GM12891 (cell line): ENCODE measurements at places on chromosomes 5 and 9.

DNA sequence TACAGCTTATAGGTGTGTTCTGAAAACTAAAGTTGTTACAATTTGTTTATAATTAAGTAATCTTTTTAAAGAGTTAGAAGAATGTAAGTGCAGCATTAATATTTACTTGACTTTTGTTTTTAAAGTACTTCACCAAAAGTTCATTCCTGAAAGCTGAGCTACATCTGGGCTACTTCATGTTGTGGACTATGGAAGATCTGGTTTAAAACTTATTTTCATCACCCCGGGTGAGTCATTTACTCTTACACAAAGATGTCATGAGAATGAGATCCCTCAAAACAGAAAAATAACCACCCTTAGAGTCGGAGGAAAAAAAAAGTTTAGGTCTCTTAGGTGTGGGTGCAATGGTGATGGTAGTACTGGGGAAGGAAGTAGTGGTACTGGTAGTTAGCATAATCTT is 5.1 kb downstream of the POU5F2 start:
- no peak for DNase-seq

DNA sequence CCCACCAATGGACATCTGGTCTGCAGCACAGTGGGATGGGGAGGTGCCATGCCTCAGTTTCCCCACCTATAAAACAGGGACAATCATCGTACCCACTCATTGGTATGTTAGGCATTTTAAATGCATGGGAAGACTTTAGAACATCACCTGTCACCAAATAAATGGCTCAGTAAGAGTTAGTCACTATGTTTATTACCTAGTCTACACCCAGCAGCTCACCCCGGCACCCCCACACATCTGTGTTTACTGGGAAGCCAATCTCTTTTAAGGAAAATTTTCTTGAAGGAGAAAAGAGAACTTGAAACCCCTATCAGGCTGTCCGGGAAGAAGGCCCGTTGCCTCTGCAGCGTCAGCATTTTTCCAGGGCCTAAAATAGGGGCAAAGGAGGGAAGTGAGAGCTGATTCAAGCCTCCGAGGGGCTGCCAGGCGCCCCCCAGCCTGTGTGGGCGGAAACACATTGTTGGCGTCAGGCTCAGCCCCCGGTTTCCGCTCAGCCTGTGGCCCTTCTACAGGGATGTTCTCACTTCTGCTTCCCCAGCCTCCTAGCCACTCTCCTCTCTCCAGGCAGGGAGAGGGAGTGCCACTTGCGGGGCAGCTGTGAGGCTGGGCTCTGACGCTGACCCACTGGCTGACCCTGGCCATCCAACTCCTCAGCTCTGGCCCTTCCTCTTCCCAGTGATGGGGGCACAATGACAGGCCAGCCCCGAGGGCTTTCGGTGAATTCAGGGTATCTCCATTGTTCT is 4.6 kb downstream of the CSF1R start:
- peak; percentile 58 for DNase-seq

GRCh38 chr5:3346111-3346820 is 249.4 kb upstream of the IRX1 start:
- DNase-seq = no peak

DNA sequence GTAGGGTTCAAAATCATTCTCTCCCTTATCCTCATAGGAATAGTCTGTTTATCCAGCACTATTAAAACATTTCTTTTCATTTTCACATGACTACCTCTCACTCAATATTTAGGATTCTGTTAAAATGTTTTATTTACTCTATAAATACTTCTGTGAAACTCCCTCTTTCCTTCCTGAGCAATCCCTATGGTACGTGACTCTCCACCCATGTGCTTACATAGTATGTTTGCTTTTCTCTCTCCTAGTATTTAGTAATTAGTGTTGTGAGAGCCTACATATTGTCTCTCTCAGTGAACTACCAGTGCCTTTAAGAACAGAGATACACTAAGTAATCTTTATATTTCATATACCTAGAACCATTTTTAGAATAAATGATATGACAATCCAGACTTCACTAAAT is 46.0 kb downstream of the PTPRD start:
- no peak for DNase-seq

GRCh38 chr5:90214991-90215390 is 194.6 kb downstream of the CETN3 start:
- DNase-seq = no peak

DNA sequence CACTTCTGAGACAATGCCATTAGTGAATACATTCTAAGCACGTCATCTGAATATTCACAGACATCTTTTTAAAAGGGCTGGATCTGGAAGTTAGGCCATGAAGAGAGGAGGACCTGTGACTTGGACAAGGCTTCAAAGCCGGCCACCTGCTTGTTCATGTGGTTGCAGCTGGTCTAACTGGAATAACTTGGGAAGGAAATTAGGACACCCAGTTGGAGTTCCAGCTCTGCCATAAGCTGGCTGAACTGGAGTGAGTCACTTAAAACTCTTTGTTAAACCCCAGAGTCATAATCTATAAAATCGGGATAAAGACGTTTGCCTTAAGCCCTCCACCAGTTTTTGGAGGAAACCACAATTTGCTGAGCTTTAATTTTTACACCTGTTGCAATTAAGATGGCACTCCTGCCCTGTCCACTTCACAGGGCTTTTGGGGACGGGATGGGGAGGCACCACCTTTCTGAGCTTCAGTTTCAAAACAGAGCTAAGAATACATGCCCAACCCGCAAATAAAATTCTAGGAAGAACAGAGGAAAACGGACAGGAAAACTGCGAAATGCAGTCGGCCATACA is 536 bp upstream of the STX17 start:
- no peak for DNase-seq

DNA sequence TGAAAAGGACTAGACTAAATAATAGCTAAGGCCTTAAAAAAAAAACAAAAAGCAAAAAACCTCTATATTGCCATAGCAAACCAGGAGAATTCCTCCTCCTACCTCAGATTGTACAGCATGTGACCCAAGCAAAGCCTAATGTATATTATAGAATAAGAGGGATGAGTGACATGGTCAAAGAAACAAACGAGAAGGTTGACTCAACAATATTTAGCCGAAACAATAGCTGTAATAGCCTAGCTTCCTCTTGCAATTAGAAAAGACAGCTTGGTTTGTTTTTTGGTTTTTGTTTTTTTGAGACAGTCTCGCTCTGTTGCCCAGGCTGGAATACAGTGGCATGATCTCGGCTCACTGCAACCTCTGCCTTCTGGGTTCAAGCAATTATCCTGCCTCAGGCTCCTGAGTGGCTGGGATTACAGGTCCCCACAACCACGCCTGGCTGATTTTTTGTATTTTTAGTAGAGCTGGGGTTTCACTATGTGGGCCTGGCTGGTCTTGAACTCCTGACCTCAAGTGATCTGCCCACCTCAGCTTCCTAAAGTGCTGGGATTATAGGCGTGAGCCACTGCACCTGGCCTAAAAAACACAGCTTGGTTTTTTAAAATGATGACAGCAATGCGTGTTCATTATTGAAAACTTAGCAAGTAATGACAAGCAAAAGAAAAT is 5.6 kb downstream of the NLN start:
- no peak for DNase-seq

- DNase-seq = no peak
These were observed 53.6 kb downstream of the PDCD1LG2 start for GRCh38 chr9:5563886-5564285.

DNA sequence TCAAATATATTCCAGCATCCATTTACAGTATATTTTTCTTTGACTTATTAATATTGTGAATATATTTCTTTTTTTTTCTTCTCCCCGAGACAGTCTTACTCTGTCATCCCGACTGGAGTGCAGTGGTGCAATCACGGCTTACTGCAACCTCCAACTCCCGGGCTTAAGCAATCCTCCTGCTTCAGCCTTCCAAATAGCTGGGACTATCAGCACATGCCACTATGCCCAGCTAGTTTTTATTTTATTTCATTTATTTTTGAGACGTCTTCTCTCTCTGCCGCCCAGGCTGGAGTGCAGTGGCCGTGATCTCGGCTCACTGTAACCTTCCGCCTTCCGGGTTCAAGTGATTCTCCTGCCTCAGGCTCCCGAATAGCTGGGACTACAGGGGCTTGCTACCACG is 7.4 kb upstream of the GLIPR2 start:
- no peak for DNase-seq

DNA sequence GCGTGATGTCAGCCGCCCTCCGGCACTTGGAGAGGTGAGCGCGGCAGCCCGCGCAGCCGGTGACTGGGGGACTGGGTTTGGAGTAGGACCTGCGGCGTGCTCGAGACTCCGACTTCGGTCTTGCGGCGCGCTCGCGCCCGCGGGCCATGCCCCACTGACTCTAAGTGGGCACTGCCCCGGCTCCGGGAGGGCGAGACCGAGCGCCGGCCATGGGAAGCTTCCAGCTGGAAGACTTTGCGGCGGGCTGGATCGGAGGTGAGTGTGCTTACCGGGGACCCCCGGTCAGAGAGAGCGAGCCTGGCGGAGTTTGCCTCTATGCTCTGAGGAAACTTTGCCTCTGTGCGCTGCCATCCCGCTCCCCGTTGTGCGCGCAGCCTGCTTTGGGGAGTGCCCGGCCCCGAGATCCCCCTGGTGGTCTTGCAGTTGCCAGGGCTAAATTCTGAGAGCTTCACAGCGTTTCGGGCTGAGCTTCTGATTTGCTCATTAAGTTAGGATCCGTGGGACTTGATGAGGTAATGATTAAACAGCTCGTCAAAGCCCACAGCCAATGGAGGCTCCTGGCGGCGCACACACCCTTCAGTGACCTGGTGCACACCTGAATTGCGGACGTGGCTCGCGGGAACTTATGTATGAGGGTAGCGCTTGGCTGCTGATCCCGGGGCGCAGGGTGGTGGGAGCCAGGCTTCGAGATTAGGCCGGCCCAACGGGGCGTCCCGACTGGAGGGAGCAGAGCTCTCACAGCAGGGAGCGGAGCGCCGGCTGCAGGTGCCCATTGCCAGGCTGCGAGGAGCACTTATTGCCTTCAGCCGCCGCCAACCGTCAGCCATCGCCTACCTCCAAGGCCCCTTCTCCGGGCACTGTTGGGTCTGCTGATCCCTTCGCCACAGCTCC is at the start of gene SLC25A48:
TSS of gene SLC25A48 (plus strand) at position 25 of the 891 bp plus-strand sequence. CDS start at position 210, 185 bp downstream.
- peak; percentile 70 for DNase-seq

GRCh38 chr5:38653389-38653788 is 96.9 kb upstream of the LIFR start:
- no peak for DNase-seq

DNA sequence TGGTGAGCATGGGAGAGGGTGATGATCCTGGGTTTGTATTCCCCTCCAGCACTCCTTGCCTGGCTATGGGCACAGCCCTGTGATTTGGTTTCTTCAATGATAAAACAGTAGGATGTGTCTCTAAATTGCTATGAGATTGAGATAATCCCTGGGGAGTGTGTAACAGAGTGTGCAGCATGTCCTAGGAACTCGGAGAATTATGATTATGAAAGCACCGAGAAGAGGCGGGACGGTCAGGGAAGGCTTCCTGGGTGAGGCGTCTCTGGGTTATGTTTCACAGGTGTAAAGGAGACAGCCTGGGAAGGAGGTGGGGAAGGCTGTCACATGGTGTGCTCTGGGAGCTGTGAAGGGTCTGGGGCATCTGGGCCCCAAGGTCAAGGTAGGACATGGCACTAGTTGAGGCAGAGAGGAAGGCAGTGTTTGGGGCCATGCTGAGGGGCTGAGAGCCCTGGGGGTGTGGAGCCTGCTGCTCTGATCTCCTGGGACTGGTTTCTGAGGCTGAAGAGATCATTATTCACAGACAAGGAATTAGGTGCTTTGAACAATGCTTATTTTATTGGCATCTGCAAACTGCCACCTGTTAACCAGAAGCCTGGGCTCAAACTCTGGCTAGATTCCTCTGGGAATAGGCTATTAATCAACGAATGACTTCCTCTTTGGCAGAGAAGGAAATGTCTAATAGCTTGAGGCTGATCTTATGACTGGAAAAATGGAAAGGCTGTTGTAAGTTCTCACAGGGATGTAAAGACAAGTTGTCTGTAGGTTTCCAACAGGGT is 73.8 kb upstream of the IL12B start:
- DNase-seq = no peak

GRCh38 chr9:94697972-94698581 is 28.4 kb upstream of the AOPEP start:
- DNase-seq = no peak

- DNase-seq = no peak
These were observed 14.3 kb downstream of the CEL start for GRCh38 chr9:133075925-133076630.

DNA sequence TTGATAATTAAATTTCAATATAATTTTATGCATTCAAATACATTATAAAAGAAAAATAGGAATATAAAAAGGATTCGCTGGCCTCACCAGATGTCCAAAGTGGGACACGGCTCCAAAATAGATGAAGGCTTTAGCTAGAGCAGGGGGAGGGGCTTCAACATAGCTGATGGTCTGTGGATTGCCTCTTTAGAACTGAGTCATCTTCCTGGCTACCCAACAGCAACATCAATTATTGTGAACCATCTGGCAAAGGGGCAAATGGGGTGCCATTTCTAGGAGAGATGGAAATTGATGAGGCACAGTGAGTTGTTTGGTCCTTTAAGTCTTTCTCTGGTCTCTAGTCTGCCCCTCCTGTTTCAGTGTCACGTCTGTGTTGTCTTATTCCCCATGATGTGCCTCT is 44.2 kb upstream of the CD180 start:
- no peak for DNase-seq

GRCh38 chr5:67257077-67257476 is 60.5 kb upstream of the CD180 start:
- DNase-seq = no peak

- DNase-seq = no peak
These were observed 18.8 kb downstream of the S1PR3 start for GRCh38 chr9:89010056-89010455.

- no peak for DNase-seq
These were observed 35.4 kb downstream of the UBE2R2 start for GRCh38 chr9:33852216-33852826.

DNA sequence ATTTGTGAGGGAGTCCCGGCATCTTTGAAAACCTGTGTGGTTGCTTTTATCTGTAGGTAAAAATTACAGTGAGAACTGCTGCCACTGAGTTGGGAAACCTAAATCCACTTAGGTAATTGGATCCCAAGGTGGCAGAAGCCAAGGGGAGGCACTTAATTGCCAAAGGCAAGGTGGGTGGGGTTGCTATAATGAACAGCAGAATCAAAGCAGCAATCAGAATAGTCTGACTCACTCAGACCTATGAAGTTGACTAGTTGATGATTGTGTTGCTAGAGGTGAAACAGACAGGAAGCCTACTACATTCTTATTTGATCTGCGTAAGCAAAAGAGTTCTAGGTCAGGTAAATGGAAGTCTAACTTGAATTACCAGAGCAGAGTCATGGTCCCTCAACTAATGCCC is 17.3 kb upstream of the BICD2 start:
- no peak for DNase-seq

- DNase-seq = no peak
These were observed 1.2 kb downstream of the IER5L start for GRCh38 chr9:129176701-129177442.

DNA sequence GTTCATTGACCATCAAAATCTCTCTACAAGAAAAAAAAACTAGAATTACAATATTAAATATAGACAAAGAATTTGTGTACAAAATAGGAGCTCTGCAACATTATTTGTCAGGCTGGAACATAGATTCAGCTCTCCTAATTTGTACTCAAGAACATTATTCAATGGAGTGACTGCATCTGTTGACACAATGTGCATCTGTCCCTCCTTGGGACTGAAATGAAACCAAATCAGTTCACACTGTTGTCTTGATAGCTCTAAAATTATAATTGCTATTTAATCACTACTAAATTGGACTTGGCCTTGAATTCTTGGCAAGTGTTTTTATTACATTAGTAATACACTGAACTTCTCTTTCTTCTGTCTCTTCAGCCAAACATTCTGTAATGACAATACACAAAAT is 47.7 kb downstream of the FTMT start:
- no peak for DNase-seq

GRCh38 chr5:119742311-119742710 is 113.0 kb downstream of the FAM170A start:
- no peak for DNase-seq

- DNase-seq = no peak
These were observed 16.5 kb downstream of the NACC2 start for GRCh38 chr9:136078498-136079011.
